ENCODE measurements at places on chromosomes 6 and 20.

GRCh38 chr6:6090861-6091607, 84.3 kb upstream of the NRN1 start:
- no peak for DNase-seq

- DNase-seq: no peak
Observed at GRCh38 chr6:161064915-161065314, 73.3 kb downstream of the MAP3K4 start.

GRCh38 chr20:14829906-14830305, 492.5 kb upstream of the FLRT3 start:
- DNase-seq: no peak

DNA sequence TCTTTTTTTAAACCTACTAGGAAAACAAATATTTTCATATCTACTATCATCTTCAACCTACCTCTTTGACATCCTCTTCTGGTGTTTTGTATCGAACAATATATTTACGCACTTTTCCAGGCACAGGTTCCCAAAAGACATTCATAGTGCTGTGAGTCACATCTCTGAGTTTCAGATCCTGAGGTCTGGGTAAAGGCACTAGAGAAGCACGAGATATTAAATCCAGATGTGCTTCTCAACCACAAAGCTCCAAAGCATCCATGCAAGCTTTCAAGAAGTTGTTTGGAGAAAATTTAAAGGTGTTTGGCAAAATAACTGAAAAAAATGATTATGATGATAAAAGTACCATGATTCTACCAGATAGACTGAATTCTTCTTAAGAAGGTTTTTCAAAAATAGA, 62.7 kb downstream of the COL12A1 start:
- no peak for DNase-seq

- no peak for DNase-seq
Observed at GRCh38 chr6:292506-293192, 362 bp downstream of the DUSP22 start.

DNA sequence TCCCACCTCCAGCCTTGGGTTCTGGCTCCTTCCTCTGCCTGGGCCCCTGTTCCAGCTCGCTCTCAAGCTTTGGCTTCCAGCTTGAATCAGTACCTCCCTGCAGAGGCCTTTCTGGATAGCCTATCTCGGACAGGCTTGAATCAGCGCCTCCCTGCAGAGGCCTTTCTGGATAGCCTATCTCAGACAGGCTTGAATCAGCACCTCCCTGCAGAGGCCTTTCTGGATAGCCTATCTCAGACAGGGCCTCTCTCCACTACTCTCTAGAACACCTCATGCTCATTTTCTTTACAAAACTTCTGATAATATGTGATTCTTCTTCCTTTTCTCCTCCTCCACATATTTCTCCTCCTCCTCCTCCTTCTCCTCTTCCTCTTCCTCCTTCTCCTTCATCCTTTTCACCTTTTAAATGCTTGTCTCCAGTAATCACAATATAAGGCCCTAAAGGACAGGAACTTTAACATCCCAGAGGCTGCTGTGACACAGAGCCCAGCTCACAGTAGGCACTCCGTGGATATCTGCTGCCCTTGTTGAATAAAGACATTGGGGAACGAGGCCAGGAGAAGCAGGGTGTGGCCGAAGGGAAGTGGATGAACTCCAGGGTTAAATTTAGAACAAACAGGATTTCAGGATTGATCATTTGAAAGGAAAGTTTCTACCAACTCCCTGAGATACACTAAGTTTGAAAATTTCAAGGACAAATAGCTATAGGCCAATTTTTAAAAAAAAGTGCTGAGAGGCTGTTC, 9.3 kb upstream of the RPS6KA2 start:
- no peak for DNase-seq

DNA sequence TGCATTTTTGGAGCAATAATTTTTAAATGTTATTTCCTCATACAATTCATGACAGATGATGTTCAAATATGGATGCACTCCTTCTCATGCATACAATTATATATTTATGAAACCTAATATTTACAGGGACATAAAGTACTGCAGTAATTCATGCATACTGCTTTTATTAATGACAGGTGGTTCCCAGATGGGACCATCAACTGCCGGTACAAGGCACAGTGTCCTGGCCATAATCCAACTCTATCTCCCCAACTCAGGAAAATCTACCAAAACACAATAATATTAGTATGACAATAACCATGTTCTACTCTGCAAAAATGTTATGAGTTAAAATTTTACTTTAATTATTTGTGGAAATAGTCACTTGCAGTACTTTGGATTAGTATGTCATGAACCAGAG, 77.8 kb downstream of the VIP start:
- no peak for DNase-seq

DNA sequence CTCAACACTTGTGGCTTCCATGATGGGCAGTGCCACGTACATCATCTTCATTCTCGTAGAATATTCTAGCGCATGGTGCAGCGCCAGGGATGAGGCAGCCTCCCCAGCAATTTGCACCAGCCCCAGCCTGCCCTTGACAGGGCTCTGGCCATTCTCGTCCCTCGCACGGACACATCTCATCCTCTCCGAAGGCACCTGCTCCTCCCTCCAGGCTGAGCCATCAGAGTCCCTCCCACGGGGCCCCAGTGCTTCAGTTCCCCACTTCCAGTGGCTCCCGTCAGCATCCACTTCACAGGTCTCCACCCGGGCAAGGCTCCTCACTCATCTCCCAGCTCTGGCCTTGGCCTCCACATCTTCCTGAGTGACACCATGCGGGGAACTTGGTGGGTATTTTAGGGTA, 13.3 kb upstream of the PHACTR3 start:
- DNase-seq: no peak

- DNase-seq: no peak
Observed at GRCh38 chr20:18851629-18852028, 38.0 kb downstream of the SCP2D1 start.

DNA sequence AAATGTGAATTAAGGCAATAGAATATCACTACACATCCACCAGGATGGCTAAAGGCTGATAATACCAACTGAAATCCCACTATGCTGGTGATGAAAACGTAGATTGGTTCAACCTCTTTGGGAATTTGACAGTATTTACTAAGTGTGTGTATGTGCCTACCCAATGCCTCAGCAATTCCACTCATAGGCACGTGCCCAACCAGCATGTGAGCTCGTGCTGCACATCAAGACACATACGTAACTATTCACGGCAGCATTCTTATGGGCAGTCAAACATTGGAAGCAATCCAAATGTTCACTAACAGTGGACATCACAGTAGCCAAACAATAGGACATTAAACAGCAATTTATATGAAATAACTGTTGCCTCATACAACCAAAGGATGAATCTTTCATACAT, 15.7 kb upstream of the AFDN start:
- DNase-seq: no peak

DNA sequence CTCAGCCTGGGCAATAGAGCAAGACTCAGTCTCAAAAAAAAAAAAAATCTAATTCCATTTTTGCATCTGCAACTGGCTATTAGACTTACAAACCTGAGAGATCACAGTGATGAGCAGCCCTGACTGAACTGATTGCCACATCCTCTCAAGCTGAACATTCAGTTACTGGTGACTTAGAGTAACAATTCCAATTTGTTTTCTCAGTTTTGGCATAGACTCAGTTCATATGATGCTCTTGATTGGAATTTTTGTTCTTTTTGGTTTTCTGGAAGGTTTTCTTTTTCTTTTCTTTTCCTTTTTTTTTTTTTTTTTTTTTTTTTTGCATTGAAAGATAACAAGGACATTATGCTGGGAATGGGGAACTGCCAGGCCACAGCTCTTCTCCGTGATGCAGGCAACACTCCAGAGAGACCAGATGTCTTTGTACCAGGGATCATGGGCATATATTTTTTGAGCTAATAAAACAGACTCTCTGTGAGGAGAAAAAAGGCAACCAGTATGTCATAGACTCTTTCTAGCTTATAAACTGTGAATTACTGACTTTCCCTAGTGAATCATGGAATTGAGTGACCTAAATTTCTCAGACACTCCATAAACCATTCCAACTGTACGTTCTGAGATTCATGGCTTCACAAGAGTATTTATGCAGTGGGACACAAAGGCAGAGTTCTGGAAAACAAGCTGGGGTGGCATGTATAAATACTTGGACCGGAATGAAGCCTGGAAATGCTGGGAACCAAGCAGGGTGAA, 86.0 kb upstream of the SLC2A12 start:
- no peak for DNase-seq

DNA sequence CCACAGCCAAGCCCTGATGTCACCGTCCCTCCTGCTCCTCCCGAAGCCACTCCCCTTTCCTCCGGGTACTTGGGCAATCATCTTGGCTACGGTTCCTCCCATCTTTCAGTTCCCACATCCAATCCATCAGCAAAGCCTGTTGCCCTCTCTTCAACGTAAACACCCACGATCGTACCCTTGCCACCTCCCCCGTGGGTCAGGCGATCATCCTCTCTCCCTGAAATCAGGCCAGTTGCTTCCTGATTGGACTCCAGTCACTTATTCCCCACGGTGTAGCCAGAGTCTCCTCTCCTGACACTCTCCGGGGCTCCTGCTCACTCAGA, 44.5 kb downstream of the SULF2 start:
- DNase-seq: no peak

DNA sequence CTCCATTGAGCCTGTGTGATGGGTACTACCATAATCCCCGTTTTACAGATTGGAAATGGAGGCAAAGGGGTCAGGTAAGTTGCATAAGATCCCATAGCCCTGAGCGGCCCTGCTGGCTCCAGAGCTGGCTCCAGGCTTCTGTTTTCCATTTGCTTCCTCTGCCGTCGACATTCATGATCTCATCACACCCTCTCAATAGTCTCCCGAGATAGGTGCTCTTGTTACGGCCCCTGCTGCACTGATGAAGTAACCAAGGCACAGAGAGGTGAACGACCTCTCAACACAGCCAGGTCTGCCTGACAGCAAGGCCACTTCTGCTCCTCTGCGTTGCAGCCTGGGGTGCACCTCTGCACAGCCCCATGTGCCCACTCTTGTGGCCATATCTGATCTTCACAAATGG, 16.9 kb downstream of the CDH22 start:
- DNase-seq: no peak

DNA sequence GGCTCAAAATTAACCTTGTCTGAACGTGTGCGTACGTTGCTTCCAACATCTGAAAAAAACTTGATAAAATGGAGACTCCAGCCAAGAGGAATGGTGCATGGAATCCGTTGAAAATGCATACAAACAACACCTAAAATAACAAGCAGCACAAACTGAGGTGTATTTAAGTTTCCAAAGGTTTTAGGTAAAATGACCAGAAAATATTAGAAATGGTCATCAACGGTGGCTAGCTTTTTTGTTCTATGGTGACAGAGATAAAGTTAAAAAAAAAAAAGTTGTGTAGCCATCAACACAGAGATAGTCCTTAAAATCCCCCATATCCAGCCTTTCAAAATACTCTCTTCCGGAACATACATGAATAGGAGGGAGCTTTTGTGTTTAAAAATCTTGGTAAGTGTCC, 651 bp upstream of the TFAP2B start:
- DNase-seq: no peak

GRCh38 chr20:44478206-44478605, 2.5 kb downstream of the TTPAL start:
- DNase-seq: no peak

DNA sequence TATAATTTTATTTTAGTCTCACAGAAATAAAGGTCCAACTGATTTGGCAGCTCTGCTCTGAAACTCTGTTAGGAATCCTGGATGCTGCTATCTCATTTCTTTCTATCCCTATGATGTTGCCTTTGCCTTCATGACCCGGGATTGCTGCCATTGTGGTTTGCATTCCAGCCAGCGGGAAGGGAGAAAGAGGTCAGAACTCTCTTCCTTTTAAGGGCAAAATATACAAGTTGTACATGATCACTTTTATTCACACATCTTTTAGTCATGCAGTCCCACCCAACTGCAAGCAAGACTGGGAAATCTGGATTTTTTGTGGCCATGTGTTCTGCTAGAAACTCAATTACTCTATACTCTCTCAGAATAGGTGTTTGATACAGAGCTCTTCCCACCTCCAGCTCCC, 263.1 kb upstream of the ZFP64 start:
- no peak for DNase-seq

DNA sequence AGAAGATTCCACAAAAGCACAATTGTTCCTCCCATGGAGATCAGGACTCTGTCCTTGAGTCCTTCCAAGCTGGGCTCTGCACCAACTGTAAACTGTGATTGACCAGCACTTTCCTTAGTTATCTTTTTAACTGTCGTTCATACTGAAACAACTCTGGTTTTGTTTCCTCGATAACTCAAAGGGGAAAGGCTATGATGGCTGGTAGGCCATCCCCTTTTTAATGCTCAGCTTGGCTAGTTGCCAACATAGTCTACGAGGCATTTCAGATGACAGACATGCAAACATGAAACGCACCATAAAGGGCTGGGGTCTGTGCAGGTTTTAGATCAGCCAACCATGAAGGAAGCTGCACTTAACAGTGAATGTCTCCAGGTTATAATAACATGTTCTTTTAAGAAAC, 497.1 kb upstream of the ARID1B start:
- DNase-seq: no peak

DNA sequence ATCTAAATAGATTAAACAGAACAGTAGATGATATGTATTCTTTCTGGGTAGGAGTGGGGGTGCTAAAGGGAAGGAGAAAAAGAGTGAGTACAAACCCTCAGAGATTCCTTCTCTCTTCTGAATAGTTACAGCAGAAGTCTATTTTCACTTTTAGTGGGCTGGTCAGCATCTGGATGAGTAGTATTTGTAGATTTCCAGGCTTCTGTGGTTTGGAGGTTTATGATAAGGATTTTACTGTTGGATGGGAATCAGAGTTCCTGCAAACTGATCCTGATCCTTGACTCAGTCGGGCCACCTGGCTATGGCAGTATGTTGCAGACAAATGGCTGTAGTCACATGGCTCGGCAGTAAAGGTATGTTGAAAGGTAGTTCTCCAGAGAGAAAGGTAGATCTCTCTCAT, 84.3 kb upstream of the IFNGR1 start:
- DNase-seq: no peak

DNA sequence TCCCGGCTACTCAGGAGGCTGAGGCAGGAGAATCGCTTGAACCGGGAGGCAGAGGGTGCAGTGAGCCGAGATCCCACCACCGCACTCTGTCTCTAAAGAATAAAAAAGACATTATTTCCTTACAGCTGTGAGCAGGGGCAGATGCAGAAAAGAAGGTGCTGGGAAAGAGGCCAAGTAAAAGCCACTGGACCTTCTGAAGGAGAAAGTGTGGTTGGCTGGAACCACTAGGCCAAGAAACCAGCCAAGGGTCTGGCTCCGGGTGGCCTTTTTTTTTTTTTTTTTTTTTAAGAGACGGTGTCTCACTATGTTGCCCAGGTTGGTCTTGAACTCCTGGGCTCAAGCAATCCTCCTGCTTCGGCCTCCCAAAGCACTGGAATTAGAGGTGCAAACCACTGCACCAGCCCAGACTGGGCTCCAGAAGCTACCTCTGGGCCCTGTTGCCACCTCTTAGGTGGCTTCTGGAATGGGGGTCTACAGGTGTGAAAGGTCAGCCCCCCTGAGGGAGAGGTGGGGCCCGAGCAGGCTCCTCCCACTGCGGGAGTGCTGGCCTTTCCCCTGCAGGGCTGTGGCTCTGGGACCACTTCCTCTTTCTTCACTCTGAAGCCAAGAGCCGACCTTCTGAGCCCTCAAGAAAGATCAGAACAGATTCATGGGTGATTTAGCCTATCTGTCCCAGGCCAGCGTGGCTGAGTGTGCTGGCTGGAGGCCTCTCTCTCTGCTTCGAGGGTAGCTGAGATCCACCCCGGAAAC, at the start of gene FGD2:
TSS of gene FGD2 (plus strand) at position 595 of the 750 bp plus-strand sequence. CDS start 163 bp downstream, outside the sequence.
- DNase-seq: no peak

Measured in SW 1271 (cell line).